Activated CD4-positive, alpha-beta T cell treated with anti-CD3 and anti-CD28 coated beads, Interleukin-2, amount 50 U/mL, for 4 hours (primary cell): ENCODE measurements at places on chromosomes 16 and 17.
A peak's percentile ranks its signal among the peaks of the same experiment; 100 is the strongest.

DNA sequence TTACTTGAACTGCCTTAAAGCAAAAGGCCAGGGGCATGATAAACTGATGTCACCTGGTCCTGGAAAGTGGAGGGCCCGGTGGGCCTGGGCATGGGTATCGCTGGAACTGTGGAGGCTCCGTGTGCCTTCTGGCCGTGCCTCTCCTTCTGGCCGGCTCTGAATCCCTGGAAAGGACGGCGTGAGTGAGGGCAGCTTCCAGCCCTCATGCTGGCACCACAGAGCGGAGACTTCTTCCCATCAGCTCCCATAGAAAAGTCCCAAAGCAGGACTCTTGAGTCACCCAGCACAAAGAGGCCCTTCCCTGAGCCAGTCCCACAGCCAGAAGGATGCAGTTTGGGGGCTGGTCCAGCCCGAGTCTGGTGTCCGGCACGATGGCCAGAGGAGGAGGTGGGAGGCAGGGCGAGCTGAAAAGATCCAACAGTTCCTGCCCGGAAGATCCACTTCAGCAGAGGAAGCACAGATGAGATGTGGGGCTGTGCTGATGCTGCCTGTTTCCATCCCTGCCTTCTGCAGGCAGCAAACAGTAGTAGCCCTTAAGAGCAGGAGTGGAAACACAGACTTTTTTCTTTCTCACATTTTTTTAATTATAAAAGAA is 7.8 kb downstream of the GAA start:
- no peak for DNase-seq

DNA sequence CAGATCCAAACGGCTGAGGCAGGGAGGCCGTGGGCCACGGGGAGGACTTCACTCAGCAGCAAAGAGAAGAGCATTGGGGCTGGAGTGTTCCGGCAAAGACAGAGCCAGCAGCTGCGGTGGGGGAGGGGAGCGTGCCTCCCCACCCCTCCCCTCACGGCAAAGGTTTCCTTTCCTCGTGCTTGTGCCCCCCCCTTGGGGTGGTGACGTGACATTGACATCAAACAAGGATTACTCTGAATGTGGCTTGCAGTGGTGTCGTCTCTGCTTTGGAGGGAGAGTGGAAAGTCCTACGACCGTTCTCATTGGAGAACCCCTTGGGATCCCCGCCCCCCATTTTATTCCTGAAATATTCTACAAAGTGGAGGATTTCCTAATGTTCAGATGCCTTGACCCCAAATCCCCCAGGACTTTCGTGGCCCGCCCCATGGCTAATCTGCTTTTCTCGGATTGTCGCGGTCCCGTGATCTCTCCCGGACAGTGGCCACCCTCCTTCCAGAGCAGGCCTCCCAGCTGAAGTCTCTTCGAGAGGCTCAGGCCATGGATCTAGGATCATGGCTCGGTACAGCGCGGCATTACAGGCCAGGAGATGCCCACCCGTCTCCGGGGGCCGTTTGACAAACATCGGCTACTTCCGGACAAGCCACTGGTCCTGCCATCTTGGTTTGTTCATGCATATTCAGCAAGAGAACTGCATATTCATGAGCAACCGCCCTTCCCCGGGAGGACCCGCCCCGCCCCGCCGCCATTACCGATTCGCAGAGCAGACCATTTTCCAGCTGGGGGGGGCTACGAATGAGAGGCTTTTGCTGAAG is 705 bp upstream of the POLR2A start:
- peak; percentile 96 for DNase-seq

- no peak for DNase-seq
Observed at GRCh38 chr17:45871718-45872117, 22.6 kb upstream of the MAPT start.

GRCh38 chr16:2761886-2762583 is 9.6 kb downstream of the SRRM2 start:
- DNase-seq, result no peak

DNA sequence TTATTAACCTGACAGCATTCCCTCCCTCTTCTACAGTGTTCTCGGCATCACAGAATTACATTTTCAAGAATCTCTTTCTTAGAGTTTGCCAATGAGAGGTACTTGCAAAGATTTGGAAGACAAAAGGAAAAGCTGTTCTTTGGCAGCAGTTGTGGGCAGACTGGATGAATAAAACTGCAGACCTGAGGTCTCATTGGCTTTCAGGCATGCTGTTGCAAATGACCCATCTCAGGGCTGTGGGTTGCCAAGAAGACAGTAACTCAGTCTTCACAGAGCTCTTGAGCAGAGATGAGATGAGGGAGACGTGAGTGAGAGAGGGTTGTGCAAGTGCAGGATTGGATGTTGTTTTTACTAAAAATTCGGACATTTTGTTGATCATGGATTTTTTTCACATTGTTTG is 11.3 kb upstream of the USP31 start:
- no peak for DNase-seq

GRCh38 chr16:70749006-70749678 is 51.8 kb downstream of the VAC14 start:
- no peak for DNase-seq
